ENCODE measurements at places on chromosomes 7 and 10. TPM values are rescaled to one million over a fixed set of nuclear protein-coding genes. Genes with fewer than 3 reads are reported as not detected.
A peak's percentile ranks its signal among the peaks of the same experiment; 100 is the strongest.

GRCh38 chr7:133165529-133165928 lies 83.6 kb upstream of the CHCHD3 start:
- DNase-seq: no peak

GRCh38 chr7:1270181-1270580 lies 37.5 kb downstream of the UNCX start:
- no peak for DNase-seq

- no peak for DNase-seq
Observed at GRCh38 chr7:157586426-157586955, 249.7 kb downstream of the DNAJB6 start.

GRCh38 chr10:107589081-107589480 lies 424.6 kb upstream of the SORCS1 start:
- no peak for DNase-seq

DNA sequence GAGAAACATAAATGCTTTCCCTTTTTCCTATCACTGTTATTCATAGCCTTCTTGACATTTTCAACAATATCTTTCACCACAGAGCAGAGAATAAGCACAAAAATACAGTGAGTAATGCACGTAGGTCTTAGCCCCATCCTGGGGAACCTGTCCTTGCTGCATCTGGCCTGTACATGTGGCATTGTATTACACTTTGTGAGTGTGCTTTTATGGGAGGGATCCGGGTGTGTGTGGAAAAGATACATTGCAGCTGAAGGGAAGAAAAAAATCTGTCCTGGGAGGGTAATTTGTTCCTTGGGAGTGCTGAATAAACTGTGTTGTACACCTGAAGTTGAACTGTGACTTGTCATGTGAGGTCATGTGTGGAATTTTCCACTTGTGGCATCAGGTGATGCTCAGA lies 422.7 kb upstream of the LRGUK start:
- DNase-seq: no peak

DNA sequence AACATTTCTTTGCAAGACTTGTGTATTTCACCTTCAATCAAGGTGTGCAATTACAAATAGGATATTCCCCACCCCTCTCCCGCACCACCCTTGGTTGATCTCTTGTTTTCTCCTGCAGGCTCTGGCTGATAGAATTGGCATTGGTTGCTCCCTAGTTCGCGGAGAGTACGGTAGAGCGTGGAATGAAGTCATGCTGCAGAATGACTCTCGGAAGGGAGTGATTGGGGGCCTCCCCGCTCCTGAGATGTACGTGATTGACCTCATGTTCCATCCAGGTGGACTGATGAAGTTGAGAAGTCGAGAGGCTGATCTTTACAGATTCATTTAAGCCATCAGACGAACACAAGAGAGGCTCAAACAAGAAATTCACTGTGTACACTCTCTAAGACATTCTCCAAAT lies 58.2 kb upstream of the MSRB2 start:
- no peak for DNase-seq

- no peak for DNase-seq
Observed at GRCh38 chr7:56218510-56218909, 102.3 kb upstream of the NUPR2 start.

- DNase-seq: no peak
Observed at GRCh38 chr7:25319707-25320106, 91.4 kb upstream of the NPVF start.

DNA sequence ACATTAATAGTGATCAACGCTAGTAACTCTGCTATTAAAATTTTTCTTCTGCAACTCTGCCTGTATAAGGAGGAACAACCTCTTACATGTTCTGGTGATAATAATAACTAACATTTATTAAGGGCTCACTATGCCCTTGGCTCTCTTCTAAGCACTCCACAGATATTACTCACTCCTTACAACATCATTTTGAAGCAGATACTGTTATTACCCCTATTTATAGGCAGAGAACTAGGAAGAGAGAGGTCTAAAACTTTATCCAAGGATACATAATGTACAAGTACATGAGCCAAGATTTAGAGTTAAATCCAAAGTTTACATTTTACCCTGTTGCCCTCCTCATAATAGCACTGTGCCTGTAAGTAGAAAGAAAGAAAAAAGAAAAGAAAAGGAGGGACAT lies 205.6 kb downstream of the DYNC1I1 start:
- peak; percentile 4 for DNase-seq

DNA sequence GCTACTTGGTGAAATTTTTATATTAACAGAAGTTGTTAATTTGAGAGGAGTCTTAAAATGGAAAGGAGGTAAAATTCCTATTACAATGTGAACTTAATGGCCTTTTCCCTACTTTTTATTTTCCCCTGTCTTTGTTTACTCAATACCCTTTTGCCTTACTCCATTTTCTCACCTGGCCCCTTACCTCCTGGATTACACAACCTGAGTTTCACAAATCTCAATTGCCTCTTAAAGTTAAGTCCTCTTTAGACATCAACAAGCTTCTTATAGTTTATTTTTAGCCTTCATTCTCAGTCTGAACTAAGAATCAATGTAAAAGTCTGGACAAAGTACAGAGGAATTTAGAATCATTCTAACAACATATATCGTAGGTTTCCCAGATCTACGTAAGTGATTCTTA lies 247.0 kb downstream of the PCDH15 start:
- no peak for DNase-seq

- peak; percentile 44 for DNase-seq
Observed at GRCh38 chr7:136869001-136869961, 829 bp downstream of the CHRM2 start.

- DNase-seq: no peak
Observed at GRCh38 chr7:8310876-8311275, 48.9 kb upstream of the ICA1 start.

DNA sequence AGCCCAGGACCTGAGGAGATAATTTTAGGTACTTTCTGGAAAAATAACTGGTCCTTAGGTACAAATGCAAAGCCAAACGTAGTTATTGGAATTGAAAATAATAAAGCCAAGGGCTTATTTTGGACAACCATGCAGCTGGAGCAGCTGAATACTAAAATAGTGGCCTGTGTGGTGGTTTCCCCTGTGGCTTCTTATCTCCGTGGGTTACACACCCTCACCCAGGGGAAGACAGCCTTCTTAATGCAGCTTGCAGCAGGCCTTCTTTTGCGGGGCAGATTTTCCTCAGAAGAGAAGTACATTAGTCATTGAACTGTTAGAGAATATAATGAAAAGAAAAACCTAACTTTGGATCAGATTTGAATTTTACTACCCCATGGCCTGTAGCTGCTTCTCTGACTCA lies 133.5 kb downstream of the ST7 start:
- no peak for DNase-seq

GRID1 gene
- not detected for total RNA-seq

AKR1D1 gene
- not detected for total RNA-seq

ANTXRL gene
- not detected for total RNA-seq

HIF1AN gene
- total RNA-seq: 9.8 TPM

A1CF gene
- not detected for total RNA-seq

CACNA2D1 gene
- 31.1 TPM for total RNA-seq

PTPN20 gene
- total RNA-seq: 0.22 TPM

FZD8 gene
- total RNA-seq: 25.5 TPM

STEAP4 gene
- not detected for total RNA-seq

SH3PXD2A gene
- total RNA-seq: 64.0 TPM
